ENCODE measurements at places on chromosomes 5 and 9.

GRCh38 chr5:84715091-84715490 lies 330.4 kb upstream of the EDIL3 start:
- no peaks in the 10 kb centered on the region for H3K36me3 ChIP-seq
- H3K27me3 ChIP-seq, result no peaks in the 10 kb centered on the region
- no peak for DNase-seq
- no peak overlapping the region for H3K27ac ChIP-seq
- H3K4me3 ChIP-seq, result no peak overlapping the region
- no peaks in the 10 kb centered on the region for H3K4me1 ChIP-seq

GRCh38 chr9:4290427-4290837 lies 9.4 kb downstream of the GLIS3 start:
- H3K4me3 ChIP-seq, result no peak overlapping the region
- no peak overlapping the region for H3K27ac ChIP-seq
- no peak for DNase-seq
- H3K36me3 ChIP-seq, result no peaks in the 10 kb centered on the region
- no peaks in the 10 kb centered on the region for H3K4me1 ChIP-seq

- no peak overlapping the region for H3K4me3 ChIP-seq
- no peak overlapping the region for H3K27ac ChIP-seq
- DNase-seq, result no peak
- no peaks in the 10 kb centered on the region for H3K36me3 ChIP-seq
Measured at GRCh38 chr9:113918697-113919350, 42.7 kb downstream of the ZNF618 start.

GRCh38 chr9:126451316-126451885 lies 124.8 kb downstream of the MVB12B start:
- no peak overlapping the region for H3K4me3 ChIP-seq
- no peaks in the 10 kb centered on the region for H3K36me3 ChIP-seq
- DNase-seq, result no peak
- no peaks in the 10 kb centered on the region for H3K4me1 ChIP-seq
- H3K27ac ChIP-seq, result no peak overlapping the region
- no peaks in the 10 kb centered on the region for H3K27me3 ChIP-seq

DNA sequence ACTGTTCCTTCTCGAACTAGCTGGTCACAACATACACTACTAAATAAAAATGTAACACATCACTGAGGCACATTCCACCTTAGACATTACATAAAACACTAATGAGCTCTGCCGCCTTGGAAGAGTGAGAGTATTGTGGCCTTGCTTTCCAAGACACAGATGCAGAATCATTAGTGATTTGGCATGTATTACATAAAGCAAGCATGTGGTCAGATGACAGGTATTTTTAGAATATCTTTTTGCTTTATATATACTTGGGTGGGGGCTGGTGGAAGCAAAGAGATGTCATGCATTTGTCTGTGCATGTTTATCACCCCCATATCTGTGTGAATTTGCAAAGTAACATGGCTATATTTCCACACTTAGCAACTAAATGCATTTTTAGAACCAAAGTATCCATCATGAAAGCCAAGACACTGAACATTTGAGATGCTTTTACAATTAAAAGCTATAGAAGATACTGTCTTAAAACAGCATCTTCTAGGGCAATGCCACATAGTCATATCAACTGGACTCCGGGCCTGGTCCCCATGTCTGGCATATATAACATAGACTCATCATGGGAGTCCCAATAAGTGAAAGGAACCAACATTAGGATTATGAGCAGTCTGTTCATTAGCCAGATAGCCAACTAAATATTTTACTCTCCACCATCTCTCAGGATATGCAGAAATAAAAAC lies 213.5 kb downstream of the MEF2C start:
- H3K27ac ChIP-seq, result no peak overlapping the region
- DNase-seq, result no peak
- H3K36me3 ChIP-seq, result no peaks in the 10 kb centered on the region
- H3K4me3 ChIP-seq, result no peak overlapping the region
- H3K4me1 ChIP-seq, result peaks cover 38% of the 10 kb centered on the region
- H3K27me3 ChIP-seq, result no peaks in the 10 kb centered on the region

GRCh38 chr9:95516734-95517558 lies at the start of gene PTCH1:
Gene PTCH1, minus strand, starts transcription at chr9:95516971.
- H3K4me1 ChIP-seq, result no peaks in the 10 kb centered on the region
- peak; percentile 53 for DNase-seq
- peak within 1 kb of the TSS; percentile 17 for H3K27ac ChIP-seq
- no peaks in the 10 kb centered on the region for H3K36me3 ChIP-seq
- H3K27me3 ChIP-seq, result no peaks in the 10 kb centered on the region
- H3K4me3 ChIP-seq, result peak within 1 kb of the TSS; percentile 77

GRCh38 chr5:149455889-149456409 lies 76.9 kb upstream of the IL17B start:
- no peak overlapping the region for H3K4me3 ChIP-seq
- H3K4me1 ChIP-seq, result peaks cover 5% of the 10 kb centered on the region
- H3K27me3 ChIP-seq, result no peaks in the 10 kb centered on the region
- no peak for DNase-seq
- no peak overlapping the region for H3K27ac ChIP-seq

- peak; percentile 33 for DNase-seq
- H3K27me3 ChIP-seq, result no peaks in the 10 kb centered on the region
- H3K4me1 ChIP-seq, result no peaks in the 10 kb centered on the region
- H3K4me3 ChIP-seq, result no peak overlapping the region
- H3K27ac ChIP-seq, result no peak overlapping the region
Measured at GRCh38 chr5:54944364-54944763, 41.0 kb downstream of the ESM1 start.

DNA sequence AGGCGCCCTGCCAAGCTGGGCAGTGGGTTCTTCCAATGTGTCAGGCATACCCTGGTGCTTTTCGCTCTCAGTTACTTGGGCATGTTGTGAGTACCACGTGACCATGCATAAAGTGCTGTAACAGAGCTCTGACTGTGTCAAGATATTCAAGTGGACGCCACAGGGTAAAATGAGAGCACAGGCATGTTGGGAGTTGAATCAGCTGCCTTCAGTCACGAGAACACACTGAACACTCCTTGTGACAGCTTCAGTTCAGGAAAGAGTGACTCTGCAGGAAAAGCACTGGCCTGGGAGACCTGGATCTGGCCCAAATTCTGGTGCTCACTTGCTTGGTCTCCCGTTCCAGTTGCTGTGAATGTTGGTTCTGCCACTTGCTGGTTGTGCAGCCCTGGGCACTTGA lies 5.1 kb downstream of the MLANA start:
- no peak overlapping the region for H3K27ac ChIP-seq
- no peaks in the 10 kb centered on the region for H3K4me1 ChIP-seq
- no peaks in the 10 kb centered on the region for H3K36me3 ChIP-seq
- H3K4me3 ChIP-seq, result no peak overlapping the region

GRCh38 chr9:110161940-110162339 lies 46.0 kb downstream of the C9orf152 start:
- peaks cover 10% of the 10 kb centered on the region for H3K36me3 ChIP-seq
- H3K27me3 ChIP-seq, result no peaks in the 10 kb centered on the region
- peaks cover 65% of the 10 kb centered on the region for H3K4me1 ChIP-seq
- peak overlapping the region; percentile 31 for H3K4me3 ChIP-seq
- peak overlapping the region; percentile 78 for H3K27ac ChIP-seq

DNA sequence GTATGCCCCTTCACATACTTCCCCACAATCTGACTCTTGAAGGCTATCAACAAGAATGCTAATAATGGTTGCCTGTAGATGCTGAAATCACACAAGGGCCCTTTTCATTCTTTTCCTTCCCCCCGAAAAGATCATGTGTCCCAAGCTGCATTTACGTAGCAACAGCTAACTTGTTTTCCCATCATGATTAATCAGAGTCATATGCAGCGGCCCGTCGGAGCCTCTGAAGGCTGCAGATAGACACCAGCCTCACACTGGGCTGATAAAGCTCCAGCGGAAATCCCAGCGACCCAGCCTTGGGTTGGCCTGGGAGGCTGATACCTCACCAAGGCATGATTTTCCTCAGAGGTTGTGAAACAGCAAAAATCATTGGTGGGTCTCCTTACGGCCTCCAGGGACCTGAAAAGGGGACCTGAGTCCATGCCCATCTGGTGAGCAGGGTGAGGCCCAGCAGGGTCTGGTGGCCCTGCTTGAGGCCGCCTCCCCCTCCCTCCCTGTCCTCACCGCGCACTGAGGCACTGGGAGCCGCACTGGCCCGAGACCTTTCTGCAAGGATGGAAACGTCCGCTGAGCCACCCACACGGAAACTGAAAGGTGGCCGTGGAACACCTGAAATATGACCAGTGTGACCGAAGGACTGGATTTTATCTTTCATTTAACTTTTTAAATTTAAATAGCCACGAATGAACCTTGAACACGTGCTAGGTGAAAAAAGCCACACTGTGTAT lies 114.2 kb upstream of the PHYKPL start:
- H3K4me3 ChIP-seq, result no peak overlapping the region
- H3K27me3 ChIP-seq, result peaks cover 54% of the 10 kb centered on the region
- H3K36me3 ChIP-seq, result no peaks in the 10 kb centered on the region
- H3K4me1 ChIP-seq, result no peaks in the 10 kb centered on the region
- DNase-seq, result no peak

DNA sequence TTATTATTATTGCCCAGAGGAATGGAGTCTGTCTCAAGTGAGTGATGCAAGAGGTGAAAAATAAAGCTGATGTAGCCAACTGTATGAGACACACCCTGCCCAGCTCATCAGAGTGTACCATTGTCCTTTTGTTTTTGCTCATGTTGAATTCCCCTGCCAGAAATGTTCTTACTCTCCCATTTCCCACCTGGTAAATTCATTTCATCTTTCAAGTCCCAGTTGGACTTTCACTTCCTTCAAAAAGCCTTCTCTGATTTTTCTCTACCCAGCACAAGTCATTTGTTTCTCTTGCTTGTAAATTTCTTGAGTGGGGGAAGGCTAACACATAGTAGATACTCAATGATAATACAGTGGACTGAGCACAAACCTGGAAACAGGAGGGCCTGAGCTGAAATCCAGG lies 394.5 kb upstream of the ZNF462 start:
- DNase-seq, result no peak
- H3K4me1 ChIP-seq, result no peaks in the 10 kb centered on the region
- H3K27ac ChIP-seq, result no peak overlapping the region
- no peak overlapping the region for H3K4me3 ChIP-seq
- no peaks in the 10 kb centered on the region for H3K27me3 ChIP-seq

DNA sequence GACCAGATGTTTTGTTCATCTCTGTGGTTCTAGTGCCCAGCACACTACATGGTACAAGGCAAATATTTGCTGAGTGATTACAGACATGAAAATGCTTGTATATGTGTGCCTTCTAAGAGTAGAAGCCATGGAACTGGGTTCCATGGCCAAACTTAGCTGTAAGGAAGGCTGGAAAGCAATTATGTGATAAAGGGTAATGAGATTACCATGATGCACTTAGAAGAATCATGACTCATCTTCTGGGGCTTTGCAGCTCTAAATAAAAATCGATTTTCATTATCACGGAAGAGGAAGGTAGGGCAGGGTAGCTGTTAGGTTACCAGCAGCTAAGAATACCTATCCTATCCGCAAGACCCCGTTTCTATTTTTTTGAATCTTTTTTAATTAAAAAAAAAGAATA lies 28.0 kb downstream of the RFK start:
- no peak overlapping the region for H3K4me3 ChIP-seq
- no peak for DNase-seq
- H3K27ac ChIP-seq, result no peak overlapping the region
- H3K36me3 ChIP-seq, result no peaks in the 10 kb centered on the region
- no peaks in the 10 kb centered on the region for H3K27me3 ChIP-seq
- no peaks in the 10 kb centered on the region for H3K4me1 ChIP-seq
